Stimulated activated naive B cell treated with anti-CD40 and anti-IgM and Interleukin-4, amounts not matched to agents 10 μg/mL and 1 μg/mL and 100 μg/mL, for 72 hours (primary cell): ENCODE measurements at places on chromosomes 4 and X.

DNA sequence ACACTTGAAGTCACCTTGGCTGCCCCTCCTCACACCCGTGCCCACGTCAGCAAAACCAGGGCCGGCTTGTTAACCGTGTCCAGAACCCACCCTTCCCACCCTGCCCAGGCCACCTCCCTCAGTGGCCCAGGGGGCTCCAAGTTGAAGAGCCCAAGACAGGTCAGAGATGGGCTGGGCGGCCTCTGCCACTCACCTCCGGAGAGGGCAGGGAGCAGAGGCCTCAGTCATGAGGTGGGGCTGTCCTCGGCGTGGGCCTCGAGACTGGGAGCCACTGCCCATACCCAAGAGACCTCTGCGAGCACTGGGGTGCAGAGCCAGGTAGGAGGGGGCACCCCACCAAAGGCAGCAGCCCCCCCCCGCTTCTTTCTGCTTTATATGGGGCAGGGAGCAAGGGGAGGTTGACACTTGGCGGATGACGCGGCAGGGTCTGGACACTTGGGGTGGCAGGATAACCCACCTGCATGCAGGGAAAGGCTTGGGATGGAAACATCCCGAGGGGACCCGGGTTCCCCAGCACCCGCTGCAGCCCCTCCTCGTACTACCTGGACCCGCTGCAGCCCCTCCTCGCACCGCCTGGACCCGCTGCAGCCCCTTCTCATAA lies 38.0 kb upstream of the SPON2 start:
- DNase-seq, result no peak
- H3K4me3 ChIP-seq, result no peak overlapping the region
- H3K4me1 ChIP-seq, result peaks cover 6% of the 10 kb centered on the region
- peaks cover 38% of the 10 kb centered on the region for H3K36me3 ChIP-seq
- no peaks in the 10 kb centered on the region for H3K27me3 ChIP-seq

DNA sequence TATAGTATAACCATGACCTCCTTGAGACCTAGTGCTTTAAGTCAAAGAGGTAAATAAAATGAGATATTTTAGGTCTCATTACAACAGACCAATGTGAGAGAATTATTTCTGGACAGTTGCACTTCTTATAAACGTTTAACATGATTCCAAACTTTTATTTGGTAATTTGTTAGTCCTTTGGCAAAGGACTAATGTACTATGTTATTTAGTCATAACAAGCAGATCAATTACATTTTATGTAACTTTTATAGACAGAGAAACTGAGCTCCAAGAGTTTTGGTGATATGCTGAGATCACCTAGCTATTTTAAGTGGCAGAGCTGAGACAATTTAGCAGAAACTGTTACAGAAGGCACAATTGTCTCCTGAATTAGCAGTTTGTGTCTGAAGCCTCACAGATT lies 2.6 kb upstream of the SNCA start:
- no peak overlapping the region for H3K4me3 ChIP-seq
- peaks cover 18% of the 10 kb centered on the region for H3K4me1 ChIP-seq
- no peak for DNase-seq
- peaks cover 35% of the 10 kb centered on the region for H3K27me3 ChIP-seq
- H3K27ac ChIP-seq, result no peak overlapping the region
- H3K36me3 ChIP-seq, result no peaks in the 10 kb centered on the region

- peak overlapping the region; percentile 10 for H3K27ac ChIP-seq
- peak overlapping the region; percentile 12 for H3K4me3 ChIP-seq
- DNase-seq, result no peak
- peaks cover 19% of the 10 kb centered on the region for H3K36me3 ChIP-seq
Observed at GRCh38 chr4:173246719-173247118, 78.1 kb downstream of the GALNT7 start.

- H3K4me1 ChIP-seq, result no peaks in the 10 kb centered on the region
- H3K27ac ChIP-seq, result no peak overlapping the region
- no peak for DNase-seq
- H3K27me3 ChIP-seq, result no peaks in the 10 kb centered on the region
- no peak overlapping the region for H3K4me3 ChIP-seq
- no peaks in the 10 kb centered on the region for H3K36me3 ChIP-seq
Observed at GRCh38 chr4:59664771-59665170, 1535.4 kb upstream of the ADGRL3 start.

- no peaks in the 10 kb centered on the region for H3K36me3 ChIP-seq
- no peak overlapping the region for H3K27ac ChIP-seq
- no peaks in the 10 kb centered on the region for H3K27me3 ChIP-seq
- DNase-seq, result no peak
- H3K4me1 ChIP-seq, result no peaks in the 10 kb centered on the region
- H3K4me3 ChIP-seq, result no peak overlapping the region
Observed at GRCh38 chr4:115090483-115091075, 22.8 kb downstream of the NDST4 start.

DNA sequence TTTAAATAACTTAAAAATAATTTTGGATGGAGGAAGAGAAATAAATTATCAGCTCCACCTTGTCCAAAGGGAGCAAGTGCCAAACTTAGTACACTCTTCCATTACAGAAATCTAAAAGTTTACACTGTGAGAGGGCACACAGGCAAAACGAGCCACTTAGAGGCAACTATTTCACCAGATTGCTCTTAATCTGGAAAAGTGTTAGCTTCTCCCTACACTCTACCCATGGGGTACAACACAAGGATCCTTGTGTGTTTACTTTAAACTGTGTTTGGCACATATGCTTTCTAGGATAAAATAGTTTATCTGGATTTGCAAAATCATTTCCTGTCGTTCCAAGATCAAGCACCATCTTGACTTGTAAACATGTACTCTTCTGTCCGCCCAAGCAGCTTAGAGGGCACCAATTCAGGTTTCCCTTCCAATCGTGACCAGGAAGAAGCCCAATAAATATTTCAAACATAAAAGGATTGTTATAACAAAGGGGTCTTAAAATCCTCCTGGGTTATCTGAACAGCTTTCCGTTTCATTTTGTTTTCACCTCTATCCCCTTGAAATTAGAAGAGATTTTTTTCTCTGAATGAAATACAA lies 29.0 kb upstream of the KDR start:
- no peak overlapping the region for H3K27ac ChIP-seq
- DNase-seq, result no peak
- H3K27me3 ChIP-seq, result peaks cover 24% of the 10 kb centered on the region

- DNase-seq, result no peak
- peak overlapping the region; percentile 76 for H3K27ac ChIP-seq
- H3K27me3 ChIP-seq, result peaks cover 4% of the 10 kb centered on the region
- peaks cover 10% of the 10 kb centered on the region for H3K36me3 ChIP-seq
Observed at GRCh38 chrX:13085526-13085925, 41.1 kb upstream of the FAM9C start.

- H3K4me1 ChIP-seq, result peaks cover 52% of the 10 kb centered on the region
- no peak for DNase-seq
- H3K27me3 ChIP-seq, result no peaks in the 10 kb centered on the region
- peak overlapping the region; percentile 100 for H3K27ac ChIP-seq
- peak overlapping the region; percentile 97 for H3K4me3 ChIP-seq
- peaks cover 12% of the 10 kb centered on the region for H3K36me3 ChIP-seq
Observed at GRCh38 chr4:73259571-73260090, 1.0 kb upstream of the ANKRD17 start.
